ENCODE measurements at places on chromosomes 6 and 20.

DNA sequence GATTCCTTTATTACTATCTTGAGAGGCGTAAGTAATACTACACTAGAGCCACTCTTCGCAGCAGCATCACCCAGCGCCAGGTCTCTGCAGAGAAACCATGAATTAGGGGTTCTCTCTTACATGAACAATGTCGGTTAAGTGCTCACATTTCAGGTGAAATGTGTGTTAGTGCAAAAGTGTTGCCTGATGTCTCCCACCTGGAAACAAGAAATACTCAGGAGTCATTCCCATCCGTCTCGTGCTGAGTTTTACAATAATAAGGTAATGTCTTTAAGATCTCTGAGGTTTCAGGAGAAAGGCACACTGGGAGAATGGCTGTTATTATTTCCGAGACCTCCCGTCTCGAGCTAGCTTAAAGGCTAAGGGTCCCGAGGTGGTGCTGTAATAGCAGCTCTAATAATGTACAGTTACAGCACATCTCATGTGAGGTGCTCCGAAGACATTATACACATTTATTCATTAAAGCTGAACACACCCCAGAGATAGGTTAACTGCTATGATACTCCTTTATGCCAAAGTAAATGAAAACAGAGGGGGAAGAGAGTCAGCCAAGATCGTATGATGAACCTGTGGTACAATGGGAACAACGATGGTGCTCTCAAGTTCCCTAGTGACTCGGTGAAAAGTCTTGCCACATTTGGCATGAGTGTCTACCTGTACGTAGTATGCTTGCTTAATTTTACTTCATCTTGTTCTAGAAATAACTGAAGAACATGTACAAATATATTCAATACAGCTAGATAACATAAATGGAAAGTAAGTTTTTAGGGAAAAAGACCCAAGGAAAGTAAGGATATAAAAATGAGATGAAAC is 458.3 kb upstream of the CITED2 start:
- no peak for DNase-seq

DNA sequence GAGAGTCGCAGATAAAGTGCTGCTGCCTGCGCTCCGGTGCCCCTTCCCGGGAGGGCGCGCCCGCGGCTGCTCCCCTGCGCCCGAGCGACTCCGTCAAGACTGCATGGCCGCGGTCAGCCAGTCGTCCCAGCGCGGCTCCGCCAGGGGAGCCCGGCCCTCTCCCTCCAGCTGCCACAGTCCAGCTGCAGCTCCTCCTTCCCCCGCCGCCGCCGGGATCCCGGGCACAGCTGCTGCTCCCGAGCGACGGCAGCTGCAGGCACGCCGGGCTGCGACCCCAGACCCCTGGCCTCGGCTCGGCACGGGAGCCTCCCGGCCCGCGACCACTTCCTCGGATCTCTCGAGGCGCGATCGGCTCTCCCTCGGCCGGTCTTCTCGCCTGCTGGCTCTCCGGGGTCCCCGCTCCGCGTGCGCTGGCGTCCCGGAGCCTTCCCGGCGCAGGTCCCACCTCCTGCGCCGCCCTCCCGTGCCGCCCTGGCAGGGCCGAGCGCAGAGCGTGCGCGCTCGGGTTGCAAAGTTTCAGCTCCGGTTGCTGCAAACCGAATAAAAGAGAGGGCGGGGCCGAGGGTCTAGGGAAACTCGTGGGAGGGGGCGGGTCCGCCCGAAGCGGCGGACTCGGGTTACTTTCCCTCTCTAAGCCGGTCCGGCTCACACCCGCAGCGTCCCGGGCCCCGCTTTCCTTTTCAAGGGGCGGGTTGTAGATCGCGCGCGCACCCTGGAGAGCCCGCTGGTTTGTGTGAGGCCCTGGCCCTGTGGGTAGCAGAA is at the start of gene CNKSR3:
Gene CNKSR3, minus strand, starts transcription at position 542 of the 762 bp plus-strand sequence. CDS start 571 bp downstream, outside the sequence.
- no peak for DNase-seq

DNA sequence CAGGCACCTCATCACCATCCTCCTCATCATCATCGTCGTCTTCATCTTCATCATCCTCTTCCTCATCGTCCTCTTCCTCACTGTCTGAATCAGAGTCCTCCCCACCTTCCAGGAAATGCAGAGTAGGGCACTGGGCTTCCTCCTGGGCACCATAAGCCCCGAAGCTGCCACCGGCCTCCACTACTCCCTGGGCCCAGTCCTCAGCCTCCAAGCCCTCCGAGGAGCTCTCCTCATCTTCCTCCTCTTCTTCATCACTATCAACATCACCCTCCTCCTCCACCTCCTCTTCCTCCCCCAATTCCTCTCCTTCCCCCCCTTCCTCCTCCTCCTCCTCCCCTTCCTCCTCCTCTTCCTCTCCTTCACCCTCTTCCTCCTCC is 1.7 kb downstream of the CENPB start:
- no peak for DNase-seq

- DNase-seq, result no peak
These were observed 133.8 kb downstream of the ANKRD60 start for GRCh38 chr20:58094698-58095097.

DNA sequence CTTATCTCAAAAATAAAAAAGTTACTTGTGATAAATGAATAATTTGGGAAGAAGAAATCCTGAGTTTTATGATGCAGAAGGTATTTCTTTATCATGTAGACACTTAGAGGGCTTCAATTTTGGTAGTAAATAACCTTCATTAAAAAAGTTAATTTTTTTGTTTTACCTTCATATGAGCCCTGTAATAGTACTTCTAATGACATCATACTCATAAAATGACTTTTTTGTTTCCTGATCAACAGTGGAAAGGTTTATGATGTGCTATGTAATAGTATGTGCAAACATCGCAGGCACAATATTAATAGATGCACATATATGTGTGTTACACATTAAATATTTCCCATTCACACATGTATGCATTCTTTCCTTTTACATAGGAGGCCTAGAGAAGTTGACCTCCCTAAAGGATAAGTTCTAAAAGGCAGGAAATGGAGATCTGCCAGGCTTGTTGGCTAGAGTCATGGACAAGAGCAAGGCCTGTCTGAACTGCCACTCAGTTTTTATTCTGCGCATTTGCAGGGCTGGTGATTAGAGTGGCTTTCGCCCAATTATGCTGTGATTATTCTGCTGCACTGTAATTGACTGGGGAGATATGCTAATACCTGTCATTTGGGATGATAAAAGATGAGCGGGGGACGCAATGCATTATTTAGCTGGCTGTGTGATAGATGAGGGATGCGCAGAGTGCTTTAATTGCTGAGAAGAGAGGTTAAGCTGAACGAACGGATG is 272.6 kb downstream of the TMEM242 start:
- DNase-seq, result no peak

GRCh38 chr6:21986703-21987102 is 310.1 kb downstream of the PRL start:
- no peak for DNase-seq

DNA sequence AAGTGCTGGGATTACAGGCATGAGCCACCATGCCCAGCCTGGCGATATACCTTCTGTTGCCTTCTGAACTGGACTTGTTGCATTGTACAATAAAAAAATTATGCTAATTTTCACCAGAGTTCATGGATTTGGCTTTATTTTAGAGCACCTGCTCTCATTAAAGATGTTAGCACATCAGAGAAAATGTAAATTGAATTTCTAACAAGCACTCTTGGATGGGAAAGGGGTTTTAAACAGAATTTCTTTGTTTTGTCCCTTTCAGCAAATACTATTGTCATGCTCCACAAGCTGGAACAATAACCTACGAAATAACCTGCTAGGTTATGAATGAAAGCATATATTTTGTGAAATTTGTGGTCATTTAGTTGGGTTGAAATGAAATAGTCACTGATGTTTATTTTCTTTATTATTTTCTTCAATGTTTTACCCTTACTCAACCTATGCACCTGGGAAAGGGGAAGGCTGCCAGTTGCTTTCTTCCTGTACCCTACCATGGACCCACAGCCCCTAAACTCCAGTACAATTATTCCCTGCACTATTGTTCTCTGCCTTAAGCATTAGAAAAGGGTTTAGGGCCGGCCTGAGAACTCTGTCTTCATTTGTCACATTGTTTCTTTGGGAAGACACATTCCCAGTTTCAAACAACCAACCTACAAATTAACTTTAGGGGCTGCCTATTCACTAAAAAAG is 22.2 kb downstream of the ZDHHC14 start:
- no peak for DNase-seq

DNA sequence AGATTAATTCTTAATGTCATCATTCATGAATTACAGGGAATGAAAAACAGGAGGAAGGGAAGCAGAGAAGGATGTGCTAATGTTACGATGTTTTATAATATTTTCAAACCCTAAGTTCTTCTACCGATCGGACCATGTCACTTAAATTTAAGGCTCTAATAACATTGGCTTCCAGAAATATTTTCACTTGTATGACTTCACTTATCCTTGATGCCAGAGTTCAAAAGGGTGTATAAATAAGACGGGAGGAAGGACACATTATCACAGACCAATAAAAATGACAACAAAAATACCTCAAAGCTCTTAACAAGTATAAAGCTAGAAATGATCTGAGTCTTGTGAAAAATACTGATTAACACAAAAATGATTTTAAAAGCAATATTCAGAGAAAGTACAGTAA is 370.4 kb upstream of the CITED2 start:
- DNase-seq, result no peak

GRCh38 chr6:7512320-7512719 is 29.2 kb upstream of the DSP start:
- DNase-seq, result no peak

DNA sequence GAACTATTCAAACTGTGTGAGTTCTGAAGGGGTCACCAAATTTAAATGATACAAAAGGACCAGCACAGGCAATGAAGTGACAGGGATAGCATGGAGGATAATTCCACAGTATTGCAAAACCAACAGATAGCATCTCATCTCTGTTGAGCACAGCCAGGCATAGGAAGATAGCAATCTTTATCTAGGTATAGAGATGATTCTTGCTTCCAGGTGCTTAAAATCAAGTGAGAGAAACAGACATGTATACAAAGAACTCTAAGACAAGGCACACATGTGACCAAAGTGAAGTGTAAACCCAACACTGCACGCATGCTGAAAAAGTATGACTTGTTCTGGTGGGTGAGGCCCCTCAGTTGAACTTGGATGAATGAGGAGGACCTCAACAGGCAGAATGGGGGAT is 48.4 kb upstream of the ARMC2 start:
- no peak for DNase-seq

GRCh38 chr6:3532296-3532916 is 75.6 kb upstream of the SLC22A23 start:
- DNase-seq, result no peak

GRCh38 chr20:20024942-20025341 is 7.8 kb downstream of the NAA20 start:
- no peak for DNase-seq

DNA sequence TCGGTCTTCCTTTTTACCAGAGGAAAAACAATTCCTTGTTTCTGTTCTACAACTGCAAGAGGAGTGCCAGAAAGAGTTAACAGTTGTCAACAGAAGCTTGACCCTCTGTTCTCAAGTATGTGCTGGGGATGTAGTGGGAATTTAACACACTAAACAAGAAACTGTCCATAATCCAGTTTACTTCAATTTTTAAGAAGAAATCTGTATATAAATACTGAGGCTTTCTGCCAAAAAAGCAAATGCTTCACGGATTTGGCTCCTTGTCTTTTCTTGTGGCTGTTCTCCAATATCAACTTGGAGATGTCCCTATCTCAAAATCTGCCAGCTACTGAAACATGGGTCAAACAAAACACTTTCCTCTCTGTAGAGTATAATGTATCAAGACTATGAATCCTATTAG is 26.8 kb downstream of the REV3L start:
- no peak for DNase-seq

DNA sequence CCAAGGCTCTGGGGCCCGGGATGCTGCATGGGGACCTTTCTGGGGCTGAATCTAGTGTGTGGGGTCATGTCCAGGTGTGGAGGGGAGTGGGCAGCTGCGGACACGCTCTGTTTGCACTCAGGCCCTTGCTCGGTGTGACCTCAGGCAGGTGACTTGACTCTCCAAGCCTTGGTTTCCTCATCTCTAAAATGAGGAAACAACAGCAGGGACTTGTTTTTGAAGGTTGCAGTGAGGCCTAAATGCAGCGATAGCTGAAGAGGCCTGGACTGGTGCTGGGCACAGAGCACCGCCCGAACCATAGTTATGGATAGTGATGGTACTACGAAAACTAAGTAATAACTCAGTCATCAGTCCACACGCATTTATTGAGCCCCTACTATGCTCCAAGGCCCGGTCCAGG is 91.8 kb downstream of the NOL4L start:
- no peak for DNase-seq

- no peak for DNase-seq
These were observed 558.2 kb downstream of the MMUT start for GRCh38 chr6:48904809-48905208.

GRCh38 chr20:45153752-45154151 is 20.9 kb upstream of the PI3 start:
- no peak for DNase-seq

DNA sequence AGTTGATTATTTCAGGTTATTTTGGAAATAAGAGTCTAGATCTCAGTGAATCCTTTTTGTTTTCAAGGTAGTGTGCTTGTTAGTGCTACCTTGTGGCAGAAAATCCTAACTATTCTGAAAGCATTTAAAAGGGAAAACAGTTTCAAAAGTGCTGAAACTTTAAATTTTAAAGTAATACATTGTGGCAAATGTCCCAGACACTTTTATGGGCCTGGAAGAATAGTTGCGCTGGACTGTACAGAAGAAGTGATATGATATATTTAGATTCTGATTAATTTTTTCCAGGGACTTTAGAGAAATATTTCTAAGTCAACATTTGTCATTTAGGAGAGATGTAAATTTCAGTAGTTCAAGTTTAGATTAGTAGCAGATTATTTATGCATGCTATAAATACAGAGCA is 96.7 kb upstream of the BMP5 start:
- DNase-seq, result no peak

DNA sequence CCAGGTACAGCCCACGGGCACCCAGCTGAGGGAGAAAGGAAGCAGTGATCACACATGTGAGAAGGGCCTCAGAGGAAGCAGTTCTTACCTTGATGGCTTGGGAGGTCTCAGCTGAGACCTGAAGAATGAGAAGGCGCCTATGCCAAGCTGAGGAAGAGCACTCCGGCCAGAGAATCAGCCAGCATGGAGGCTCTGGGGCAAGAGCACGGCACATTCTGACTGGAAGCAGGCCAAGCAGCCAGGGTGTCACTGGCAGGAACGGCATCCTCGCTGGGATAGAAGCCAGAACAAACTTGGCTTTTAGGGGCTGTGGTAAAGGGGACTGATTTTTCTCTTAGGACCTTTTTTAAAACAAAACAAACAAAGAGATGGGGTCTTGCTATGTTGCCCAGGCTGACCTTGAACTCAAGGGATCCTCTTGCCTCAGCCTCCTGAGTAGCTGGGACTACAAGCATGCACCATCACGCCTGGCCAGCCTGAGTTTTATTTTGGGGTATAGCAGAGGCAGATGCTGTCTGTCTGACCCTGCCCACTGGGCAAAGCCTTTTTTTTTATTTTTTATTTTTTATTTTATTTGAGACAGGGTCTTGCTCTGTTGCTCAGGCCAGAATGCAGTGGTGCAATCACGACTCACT is 17.6 kb downstream of the GHRH start:
- no peak for DNase-seq

DNA sequence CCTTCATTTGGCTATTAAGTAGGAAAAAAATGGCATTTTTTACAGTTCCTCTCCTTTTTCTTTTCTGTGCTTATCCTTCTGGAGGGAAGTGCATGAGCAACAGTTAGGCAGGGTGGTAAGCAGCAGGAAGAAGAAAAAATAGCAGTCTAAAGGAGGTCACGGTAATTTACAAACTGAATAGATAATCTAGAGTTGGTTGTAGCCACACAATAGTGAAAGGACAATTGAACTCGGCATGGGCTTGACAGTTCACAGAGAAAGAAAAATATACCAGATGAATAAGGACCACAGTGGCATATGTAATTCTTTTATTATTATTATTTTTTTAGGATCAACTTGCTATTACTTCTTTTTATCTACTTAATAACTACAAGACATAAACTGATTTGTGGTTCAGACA is 358.6 kb downstream of the BTBD9 start:
- no peak for DNase-seq
